ENCODE measurements at places on chromosomes 2 and 18.

DNA sequence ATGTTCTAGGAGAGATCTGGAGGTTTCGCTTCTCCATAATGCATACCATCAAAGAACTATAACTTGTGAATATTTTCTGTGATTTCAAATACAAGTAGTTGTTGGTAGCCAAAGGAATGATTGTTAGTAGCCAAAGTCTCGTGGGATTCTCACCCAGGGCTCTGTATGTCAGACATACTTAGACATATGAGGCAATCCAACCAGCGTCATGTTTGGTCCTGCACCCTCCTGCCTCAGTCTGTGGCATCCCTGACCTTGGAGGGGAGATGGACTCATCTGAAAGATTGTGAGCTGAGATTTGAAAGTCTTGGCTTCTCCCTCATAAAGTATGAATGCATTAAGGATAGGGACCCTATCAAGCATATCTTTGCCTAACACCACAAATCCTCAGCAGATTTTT, 81.2 kb downstream of the CTIF start:
- DNase-seq = no peak

DNA sequence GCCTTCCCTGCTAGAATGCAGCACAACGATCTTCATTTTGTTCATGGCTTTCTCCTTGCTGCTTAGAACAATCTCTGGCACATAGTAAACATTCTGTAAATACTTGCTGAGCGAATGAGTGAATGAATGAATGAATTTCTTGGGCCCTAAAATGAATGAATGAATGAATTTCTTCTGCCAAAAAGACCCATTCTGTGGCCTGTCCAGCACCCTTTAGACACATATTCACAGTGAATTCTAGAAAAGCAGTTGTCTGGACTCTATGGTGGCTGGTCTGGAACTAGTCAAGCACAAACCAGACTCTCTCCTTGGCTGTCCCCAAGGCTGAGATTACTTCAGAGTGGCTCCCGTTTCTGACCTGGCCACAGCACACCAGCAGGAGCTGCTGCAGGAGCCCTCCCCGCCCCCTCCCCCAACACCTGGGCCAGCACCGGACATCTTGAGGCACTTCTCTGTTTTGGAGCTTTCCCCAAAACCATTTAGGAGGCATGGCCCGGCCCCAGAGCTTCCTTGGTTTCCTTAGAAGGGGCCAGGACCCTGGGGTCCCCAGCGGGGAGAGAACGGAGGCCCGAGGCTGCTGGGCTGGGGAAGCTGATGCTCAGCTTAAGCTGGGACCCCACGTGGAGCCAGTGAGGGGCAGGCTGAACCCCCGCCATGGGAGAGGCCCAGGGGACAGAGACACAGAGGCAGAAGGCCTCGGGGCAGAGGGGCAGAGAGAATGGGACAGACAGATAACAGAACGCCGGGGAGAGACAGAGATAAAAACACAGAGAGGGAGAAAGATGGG, 159.0 kb downstream of the ZFP36L2 start:
- DNase-seq = no peak

- no peak for DNase-seq
These were observed 8.3 kb downstream of the SERPINE2 start for GRCh38 chr2:224030786-224031185.

DNA sequence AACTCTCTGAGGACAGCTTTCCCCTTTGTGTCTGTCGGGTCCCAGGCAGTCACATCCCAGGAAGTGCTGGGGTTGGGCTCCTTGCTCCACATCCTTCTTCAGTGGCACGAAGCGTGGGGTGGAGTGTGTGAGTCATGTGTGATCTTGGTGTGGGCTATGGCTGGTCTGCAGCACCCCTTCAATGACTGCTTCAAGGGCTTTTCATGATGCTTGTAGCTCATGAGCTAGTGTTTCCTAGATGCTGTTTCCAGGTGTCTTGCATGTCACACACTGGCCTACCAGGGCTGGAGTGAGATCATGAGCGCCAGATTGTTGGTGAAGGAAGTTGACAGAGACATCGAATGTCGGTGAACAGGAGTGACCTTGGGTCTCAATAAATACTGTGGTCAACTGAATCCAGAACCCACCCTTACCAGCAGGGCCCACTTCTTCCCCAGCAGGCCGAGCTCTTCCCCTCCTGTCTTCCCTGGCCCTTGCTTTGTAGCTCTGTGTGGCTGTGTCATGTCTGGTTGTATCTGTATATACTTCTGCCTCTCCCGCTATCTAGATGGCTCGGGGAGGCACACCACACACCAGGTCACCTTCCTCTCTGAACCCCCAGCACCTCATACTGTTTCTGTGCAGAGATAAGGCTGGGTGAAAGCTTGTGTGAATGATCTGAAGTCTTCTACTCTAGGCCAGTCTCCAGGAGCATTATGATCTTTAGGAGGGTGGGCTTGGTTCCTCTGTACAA, 3.8 kb downstream of the C2orf92 start:
- no peak for DNase-seq

- DNase-seq = no peak
These were observed 59.5 kb upstream of the POU3F3 start for GRCh38 chr2:104794441-104794840.

DNA sequence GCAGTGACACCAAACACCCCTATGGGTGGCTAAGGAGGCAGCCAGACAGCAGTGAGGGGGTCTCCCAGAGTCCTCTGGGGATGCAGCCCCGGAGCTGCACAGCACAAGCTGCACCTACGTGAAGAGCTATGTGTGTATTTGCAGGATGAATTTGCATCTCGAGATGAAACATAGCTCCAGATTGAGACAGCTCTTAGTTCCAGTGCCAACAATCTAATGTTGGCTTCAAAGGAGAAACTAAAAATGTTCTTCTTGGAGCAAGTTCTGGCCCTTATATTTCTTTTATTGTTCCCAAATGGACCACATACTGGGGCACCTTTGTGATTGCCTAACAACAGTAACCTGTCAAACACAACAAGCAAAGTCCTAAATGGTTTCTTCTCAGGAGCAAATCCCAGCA, 233.9 kb downstream of the SLC4A3 start:
- DNase-seq = no peak

DNA sequence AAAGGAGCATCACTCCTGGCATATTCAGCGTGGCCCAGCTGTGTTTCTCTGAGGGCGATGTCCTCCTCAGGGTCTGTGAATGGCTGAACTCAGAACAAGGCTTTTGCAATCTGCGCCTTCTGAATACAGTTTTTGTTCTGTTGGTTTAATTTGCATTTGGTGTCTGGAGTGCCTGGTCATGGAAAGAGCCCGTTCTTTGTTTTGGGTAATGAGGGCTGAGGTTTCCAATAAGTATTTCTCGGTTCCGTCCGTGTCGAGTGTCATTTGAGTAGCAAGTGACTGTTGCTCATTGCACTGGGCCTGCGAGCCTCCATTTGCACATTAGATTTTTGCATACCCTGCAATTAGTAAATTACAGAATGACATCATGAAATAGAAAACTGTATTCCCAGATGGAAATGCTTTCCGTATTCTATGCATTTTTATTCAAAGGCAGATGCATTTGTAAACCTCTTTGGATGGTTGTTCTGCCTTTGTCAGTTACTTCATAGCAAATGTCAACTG, 57.3 kb downstream of the NEDD4L start:
- DNase-seq = peak; percentile 81

DNA sequence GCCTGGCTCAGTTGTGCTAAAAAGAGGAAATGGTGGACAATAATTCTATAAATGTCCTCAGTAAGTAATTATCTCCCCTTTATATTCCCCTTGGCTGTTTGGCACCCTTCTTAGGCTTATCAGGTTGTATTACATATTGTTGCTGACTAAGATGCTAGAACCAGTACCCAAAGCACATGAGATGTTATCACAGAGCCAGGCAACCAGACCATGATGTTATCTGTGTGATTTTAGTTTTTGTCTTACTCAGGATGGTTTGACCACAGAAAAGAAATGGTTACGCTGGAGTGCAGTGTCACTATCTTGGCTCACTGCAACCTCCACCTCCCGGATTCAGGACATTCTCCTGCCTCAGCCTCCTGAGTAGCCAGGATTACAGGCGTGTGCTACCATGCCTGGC, 15.2 kb downstream of the R3HDM1 start:
- no peak for DNase-seq

DNA sequence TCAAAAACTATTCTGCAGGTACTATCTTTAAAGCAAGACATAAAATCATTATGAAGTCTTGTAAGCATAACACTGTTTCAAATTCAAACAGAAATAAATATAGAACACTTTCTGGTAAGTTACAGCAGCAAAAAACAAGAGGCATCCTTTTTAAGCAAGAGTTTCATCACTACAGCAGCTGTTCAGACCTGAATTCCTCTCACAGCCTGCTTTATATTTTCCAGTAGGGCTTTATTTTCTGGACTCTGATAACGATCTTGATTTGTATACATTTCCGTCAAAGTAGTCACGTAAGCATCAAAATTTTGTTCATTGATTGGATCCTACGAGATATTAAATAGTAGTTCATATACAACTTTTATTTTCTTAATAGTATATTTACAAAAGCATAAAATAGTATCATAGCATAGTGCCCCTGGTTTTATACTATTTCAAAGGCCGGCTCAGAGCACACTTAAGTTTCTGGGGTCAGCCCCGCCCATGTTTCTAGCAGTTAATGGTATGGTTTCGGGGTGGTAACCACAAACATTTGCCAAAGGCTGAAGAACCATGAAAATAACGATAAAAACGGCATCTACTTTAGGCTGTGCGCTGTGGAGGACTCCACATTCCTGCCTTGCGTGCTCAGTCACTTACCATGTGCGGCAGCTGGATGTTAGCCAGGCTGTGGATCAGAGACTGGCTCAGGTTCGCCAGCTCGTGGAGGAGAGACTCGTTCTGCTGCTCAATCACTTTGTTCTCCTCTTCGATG, 47.5 kb upstream of the PXDN start:
- DNase-seq = no peak

GRCh38 chr2:132915812-132916549, 246.0 kb upstream of the LYPD1 start:
- no peak for DNase-seq

DNA sequence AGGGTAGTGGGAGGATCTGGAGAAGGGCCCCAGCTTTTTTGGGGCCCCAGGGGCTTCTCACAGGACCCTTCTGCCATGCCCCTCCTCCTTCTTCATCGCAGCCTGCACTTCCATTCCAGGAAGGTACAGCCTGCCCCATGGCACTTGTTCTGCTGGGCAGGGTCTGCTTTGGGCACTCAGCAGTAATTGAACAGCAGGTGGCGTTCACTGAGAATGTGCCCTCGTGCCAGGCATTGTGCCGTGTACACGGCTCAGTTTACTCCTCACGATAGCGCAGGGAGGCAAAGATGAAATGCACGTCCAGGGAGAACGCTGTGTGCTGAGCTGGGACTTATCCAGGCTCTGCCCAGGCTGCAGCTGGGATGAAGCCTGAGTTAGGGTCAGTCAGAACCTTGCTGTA, 54.8 kb upstream of the ASB18 start:
- DNase-seq = no peak

GRCh38 chr2:64228126-64228678, 84.0 kb upstream of the PELI1 start:
- DNase-seq = peak; percentile 76

DNA sequence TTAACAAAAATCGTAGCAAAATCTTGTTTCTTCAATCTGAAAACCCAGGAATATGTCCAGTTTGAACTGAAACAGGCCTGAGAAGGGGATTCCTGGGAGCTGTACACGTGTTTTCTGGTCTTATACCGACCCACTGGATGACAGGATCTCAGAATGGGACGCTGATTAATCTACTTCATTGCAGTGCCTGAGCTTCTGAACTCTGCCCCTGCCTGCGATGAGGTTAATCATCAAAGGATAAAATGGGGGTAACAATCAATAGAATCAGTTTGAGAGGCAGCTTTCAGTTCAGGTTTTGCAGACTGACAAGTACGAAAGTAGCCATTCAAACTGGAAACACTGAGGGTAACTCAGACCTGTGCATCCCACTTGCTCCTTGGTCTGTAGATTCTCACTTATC, 273.9 kb upstream of the REV1 start:
- DNase-seq = no peak

GRCh38 chr2:42941633-42942176, 149.3 kb upstream of the HAAO start:
- no peak for DNase-seq

DNA sequence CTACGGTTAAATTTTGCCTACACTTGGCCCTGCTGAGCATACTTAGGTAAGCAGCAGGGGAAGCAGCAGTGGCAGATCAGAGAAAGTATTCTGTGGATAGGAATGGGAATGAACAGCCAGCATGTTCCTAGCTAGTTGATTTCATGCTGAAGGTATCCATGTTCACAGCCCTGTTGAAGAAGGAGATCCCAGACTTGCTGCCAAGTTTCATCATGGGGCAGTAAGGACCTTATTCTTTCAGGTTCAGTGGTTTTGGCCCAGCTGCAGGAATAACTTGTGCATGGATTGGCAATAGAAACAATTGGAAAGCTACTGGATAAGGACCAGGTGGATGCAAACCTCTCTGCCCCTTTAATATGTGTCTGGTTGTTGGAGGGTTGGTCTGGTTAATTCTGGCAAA, 98.2 kb upstream of the TMEM178A start:
- no peak for DNase-seq

GRCh38 chr2:227472265-227473121, 537 bp downstream of the AGFG1 start:
- peak; percentile 39 for DNase-seq

DNA sequence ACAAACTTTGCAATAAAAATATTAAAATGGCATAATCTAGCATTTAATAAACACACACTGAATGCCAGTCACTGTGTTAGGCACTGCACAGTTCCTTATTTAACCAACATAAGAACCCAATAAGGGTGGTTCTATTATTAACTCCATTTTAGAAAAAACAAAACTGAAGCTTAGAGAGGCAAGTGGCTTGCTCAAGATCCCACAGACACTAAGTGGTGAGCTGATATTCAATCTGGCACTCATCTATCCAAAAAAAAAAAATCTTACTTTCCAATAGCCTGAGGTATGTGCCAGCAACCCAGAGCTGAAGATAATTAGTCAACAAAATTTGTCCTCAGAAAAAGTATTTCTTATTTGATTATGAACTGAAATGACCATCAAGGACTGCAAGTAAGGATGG, 799 bp downstream of the CYTIP start:
- DNase-seq = no peak

- DNase-seq = no peak
These were observed 4.1 kb upstream of the TMEM18 start for GRCh38 chr2:681312-681711.

DNA sequence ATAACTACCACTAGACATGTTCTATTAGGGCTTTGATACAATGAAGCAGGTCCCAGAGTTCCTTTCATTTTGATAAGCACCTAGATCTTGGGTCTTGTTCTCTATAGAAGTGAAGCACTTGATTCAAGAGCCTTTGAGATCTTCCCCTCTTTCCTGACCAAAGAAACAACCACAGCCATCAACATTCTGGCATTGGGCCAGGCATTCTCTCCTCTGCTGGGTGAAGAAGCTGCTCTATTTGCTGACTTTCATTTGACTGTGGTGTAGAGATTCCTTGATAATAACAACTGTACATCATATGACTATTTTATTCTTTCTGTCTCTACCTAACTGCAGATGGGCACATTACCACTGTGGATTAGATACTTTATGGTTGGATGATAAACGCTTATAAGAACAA, 96.6 kb upstream of the LYPD1 start:
- DNase-seq = no peak

All from hypothalamus (tissue), 51 donors.